NK-92 treated with Interleukin-12 subunit alpha and Interleukin-12 subunit beta, amount 100 ng/mL, for 24 hours (cell line): ENCODE measurements at places on chromosomes 3 and 15.

DNA sequence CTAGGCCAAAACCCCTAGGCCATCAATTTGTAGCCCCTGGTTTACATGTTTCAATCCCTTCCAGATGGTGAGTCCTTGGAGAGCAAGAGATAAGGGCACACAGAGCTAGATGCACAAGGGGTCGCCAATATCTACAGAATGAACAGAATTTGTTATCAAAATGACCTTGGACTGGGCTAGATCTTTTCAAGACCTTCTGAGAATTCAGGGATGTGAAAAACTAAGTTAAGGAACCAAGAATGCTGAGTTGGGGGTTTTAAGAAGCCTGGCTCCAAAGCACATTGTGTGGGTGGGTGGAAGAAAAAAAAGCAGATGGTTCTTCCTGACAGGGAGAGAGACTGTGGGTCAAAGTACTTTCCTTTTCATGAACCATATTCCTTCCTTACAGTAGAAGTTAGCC lies 10.2 kb downstream of the CDCP1 start:
- DNase-seq = no peak

DNA sequence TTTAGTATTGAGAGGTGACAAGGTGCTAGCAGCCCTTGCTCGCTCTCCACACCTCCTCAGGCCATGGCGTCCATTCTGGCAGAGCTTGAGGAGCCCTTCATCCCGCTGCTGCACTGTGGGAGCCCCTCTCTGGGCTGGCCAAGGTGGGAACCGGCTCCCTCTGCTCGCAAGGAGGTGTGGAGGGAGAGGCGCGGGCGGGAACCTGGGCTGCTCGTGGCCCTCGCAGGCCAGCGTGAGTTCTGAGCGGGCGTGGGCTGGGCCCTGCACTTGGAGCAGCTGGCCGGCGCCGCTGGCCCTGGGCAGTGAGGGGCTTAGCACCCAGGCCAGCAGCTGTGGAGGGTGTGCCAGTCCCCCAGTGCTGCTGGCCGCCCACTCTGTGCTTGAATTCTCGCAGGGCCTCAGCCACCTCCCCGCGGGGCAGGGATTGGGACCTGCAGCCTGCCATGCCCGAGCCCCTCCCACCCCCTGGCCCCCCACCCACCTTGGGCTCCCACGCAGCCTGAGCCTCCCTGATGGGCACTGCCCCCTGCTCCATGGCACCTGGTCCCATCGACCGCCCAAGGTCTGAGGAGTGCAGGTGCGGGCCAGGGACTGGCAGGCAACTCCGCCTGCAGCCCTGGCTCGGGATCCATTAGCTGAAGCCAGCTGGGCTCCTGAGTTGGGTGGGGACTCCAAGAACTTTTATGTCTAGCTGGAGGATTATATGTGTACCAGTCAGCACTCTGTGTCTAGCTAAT lies 785.2 kb downstream of the DIPK2A start:
- no peak for DNase-seq

DNA sequence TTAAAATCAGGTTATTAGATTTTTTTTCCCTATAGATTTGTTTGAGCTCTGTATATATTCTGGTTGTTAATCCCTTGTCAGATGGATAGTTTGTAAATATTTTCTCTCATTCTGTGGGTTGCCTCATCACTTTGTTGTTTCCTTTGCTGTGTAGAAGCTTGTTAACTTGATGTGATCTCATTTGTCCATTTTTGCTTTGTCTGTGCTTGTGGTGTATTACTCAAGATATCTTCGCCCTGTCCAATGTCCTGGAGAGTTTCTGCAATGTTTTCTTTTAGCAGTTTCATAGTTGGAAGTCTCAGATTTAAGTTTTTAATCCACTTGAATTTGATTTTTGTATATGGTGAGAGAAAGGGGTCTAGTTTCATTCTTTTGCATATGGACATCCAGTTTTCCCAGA lies 699.1 kb downstream of the NAALADL2 start:
- DNase-seq = no peak

GRCh38 chr3:128316481-128316891 lies 150.2 kb downstream of the DNAJB8 start:
- no peak for DNase-seq

DNA sequence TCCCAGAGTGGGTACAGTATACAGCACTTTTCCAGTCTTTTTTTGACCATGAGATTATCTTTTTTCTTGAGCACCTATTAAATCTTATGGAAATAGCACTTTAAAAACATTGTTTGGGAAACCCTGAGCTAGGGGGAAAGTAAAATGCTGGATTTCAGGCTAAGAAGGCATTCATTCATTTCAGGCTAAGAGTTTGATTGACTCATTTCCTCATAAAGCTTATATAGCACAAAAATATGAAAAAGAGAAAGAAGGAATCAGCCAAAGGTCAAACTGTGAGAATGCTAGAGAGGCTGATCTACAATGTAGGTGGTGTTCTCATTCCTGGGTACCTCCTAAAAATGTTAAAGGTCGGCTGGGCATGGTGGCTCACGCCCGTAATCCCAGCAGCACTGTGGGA lies 10.5 kb downstream of the TTC23 start:
- DNase-seq = no peak

- no peak for DNase-seq
These were observed 64.5 kb downstream of the NIPA2 start for GRCh38 chr15:22902981-22903380.

DNA sequence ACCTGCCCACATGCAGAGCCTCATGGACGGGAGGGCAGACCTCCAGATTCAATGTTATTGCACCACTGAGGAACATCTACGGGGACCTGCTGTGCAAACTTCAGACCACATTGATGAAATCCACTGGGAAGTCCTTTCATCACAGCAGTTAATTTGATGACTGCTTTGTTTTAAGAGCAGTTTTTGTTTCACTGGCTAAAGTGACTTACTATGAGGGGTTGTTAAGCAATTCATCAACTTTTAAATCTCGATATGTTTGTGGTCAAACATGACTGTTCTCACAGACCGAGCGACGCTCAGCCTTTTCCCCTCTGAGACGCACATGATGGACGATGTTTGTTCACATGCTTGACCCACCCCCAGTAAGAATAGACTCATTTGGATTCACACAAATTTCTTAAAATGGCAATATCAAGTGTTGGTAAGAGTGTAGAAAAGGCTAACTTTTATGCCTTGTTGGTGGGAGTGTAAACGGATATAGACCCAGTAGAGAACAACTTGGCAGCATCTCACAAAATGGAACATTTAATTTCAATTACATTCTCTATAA lies 35.9 kb upstream of the IREB2 start:
- no peak for DNase-seq

- DNase-seq = no peak
These were observed 31.5 kb downstream of the CLEC3B start for GRCh38 chr3:45057557-45057956.
